ENCODE measurements at places on chromosomes 4 and X.

DNA sequence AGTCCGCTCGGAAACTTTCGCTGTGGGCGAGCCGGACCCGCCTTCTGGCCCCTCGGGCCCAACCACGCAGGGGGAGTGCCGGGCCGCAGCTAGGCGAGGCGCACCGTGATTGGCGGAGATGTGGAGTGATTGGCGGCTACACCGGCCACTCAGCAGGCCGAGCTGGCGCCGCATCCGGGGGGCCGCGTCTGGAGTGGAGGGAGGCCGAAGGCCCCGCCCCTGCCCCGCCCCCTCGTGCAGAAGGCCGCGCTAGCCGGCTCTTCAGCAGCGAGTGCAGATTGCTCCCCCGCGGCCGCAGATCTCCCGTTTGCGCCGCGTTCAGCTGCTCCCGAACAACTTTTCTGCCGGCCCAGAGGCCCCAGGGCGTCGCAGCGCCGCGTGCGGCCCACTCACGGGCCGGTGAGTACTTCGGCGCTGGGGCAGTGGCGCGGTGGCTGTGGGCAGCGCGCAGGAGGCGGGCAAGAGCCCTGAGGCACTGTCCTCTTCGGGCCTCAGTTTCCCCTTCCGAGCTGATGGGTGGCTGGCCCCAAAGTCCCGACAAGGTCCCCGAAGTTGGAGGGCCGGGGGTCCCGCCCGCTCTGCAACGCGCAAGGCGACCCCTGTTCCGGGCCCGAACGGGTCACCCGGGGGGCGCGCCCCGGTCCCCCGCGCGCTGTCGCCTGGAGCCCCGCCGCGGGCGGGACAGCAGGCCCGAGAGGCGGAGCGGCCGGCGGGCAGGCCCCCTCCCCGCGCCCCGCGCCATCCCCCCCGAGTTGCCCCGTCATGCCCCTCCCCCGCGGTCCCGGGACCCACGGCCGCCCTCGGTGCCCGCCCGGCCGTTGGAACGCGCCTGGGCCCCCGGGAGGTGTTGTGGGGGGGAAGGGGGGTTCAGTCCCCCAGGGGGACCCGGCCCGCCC lies at the start of gene WFS1:
Gene WFS1, plus strand, starts transcription at position 235 of the 896 bp plus-strand sequence. CDS start 7,606 bp downstream, outside the sequence.
- peak; percentile 95 for DNase-seq

DNA sequence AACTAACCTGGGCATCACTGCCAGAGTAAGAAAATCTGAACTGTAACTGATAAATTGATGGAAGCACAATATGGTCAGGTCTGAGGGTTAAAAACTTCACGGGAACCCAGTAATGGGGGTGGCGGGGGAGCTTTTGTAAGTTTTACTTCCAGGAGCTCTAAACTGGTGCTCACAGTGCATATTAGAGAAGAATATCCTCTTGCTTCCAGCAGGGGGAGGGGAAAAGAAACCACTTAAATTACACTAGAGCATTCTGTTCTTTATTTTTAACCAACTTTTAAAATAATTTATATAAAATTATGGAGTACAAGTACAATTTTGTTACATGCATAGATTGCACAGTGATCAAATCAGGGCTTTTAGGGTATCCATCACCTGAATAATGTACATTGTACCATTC lies 33.7 kb downstream of the WDR17 start:
- DNase-seq = no peak

GRCh38 chrX:101759000-101759399 lies 99.3 kb upstream of the ARMCX2 start:
- no peak for DNase-seq

DNA sequence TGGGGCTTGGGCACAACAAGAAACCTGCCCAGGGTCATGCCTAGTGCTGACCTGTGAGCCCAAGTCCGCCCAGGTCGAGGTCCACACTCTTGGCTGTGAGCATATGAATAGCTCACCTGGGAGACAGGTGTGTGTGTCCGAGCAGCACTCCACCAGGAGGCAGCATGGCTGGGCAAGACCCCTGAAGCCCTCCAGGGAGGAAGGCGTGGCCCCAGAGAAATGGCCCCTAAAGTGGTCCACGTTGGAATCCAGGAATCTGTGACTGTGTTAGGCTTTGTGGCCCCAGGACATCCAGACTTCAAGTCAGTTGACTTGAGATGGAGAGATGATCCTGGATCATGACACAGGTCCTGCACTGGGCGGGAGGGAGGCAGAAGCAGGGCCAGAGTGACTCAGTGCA lies 138.8 kb downstream of the CPZ start:
- no peak for DNase-seq

GRCh38 chr4:55801498-55801897 lies 18.1 kb upstream of the EXOC1L start:
- DNase-seq = no peak

- no peak for DNase-seq
Observed at GRCh38 chrX:80016182-80016581, 1.6 kb downstream of the TBX22 start.

DNA sequence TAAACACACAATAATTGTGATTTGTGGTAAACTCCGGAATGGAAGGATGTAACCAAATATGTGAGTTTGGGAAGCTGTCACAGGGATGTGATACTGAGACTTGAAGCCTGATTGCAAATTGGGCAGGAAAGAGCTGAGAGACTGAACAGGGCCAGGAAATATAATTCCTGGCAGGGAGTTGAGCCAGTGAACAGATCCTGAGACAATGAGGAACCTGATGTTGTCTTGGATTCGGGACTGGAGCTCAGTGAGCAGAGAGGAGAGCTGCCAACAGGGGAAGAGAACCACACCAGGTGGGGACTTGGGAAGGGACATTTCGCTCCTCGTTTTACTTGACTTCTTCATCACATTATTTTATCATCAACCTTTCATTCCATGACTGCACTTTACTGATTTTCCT lies 386.0 kb downstream of the TLL1 start:
- no peak for DNase-seq

DNA sequence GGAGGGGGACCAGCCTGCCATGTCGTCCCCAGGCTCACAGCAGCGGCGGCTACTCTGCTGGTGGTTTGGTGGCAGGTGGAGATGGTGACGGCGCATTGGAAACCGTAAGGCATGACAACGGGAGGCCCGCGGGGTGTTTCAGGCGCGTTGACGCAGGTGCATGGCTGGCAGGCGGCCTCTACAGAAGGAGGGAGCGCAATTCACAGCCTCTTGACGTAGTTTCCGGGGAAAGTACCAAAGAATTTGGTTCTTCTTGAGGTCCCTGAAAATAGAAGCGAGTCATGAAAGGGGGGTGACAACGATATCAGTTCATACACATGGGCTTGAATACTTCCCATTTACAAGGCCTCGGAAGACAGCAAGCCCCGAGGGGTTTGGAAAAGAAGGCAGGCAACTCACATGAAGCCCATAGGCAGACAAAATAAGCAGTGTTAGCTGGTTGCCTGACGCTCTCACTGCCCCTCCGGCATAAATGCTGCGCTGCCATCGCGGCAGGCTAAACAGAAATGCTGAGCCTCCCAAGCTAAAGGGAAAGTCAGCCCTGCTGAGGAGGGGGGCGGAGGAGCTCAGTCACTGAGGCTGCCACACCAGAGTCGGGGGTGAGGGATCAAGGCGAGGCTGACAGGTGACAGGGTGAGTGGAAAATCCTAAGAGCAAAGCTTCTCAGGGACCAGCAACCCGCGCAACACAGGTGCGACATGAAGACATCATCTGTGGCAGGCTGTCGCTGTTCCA lies 52.3 kb upstream of the PDLIM3 start:
- peak; percentile 51 for DNase-seq

DNA sequence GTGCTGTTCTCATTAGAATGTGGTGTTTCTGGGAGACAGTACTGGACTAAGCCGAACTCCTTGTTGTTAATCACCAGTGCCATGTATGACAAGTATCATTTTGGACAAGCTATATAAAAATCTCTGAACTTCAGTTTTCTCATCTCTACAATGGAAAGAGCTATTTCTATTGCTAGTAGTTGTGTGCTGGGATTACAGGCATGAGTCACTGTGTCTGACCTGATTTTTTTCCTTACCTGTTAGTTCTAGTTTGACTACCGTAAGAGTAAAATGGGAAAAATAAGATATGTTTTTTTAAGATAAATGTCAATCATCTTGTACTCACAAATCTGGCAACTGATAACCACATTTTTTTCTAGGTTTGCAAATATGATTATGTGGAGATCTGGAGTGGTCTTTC lies 192.3 kb downstream of the TLL1 start:
- no peak for DNase-seq

DNA sequence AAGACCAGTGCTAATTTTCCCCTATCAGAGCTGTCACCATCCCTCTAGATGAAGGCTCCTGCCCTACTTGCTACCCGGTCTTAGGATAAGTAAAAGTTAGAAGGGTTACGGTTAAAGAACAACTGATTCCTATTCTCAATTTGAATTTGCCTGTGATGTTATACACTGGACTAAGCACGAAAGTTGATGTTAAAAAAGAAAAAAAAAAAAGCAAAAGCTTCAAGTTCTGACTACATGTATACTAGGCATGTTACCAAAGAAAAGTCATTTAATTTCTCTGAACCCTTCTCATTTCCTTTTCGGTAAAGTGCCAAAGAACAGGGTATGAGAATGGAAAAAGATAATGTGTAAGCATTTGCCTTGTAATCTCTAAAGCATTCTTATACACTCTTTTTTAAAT lies 1.4 kb upstream of the PPID start:
- no peak for DNase-seq

DNA sequence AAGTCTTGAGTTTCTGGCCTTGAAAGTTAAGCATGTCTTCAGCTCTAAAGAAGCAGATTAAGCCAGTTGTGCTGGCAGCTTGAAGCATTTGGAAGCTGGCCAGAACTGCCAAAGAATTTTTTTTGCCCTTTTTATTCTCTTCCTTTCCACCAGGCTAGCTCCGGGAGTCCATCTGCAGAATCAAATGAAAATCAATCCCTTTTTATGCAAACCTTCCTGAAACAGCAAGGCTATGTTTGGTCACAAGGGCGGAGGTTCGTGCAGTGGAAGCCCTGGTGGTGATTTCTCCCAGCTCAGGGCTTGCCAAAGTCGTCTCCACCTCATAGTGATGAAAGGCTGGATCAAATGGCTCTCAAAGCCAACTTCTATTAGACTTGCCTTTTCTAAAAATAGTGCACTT lies 21.6 kb upstream of the C4orf54 start:
- DNase-seq = no peak

GRCh38 chr4:111070390-111070789 lies 447.5 kb upstream of the PITX2 start:
- DNase-seq = no peak

DNA sequence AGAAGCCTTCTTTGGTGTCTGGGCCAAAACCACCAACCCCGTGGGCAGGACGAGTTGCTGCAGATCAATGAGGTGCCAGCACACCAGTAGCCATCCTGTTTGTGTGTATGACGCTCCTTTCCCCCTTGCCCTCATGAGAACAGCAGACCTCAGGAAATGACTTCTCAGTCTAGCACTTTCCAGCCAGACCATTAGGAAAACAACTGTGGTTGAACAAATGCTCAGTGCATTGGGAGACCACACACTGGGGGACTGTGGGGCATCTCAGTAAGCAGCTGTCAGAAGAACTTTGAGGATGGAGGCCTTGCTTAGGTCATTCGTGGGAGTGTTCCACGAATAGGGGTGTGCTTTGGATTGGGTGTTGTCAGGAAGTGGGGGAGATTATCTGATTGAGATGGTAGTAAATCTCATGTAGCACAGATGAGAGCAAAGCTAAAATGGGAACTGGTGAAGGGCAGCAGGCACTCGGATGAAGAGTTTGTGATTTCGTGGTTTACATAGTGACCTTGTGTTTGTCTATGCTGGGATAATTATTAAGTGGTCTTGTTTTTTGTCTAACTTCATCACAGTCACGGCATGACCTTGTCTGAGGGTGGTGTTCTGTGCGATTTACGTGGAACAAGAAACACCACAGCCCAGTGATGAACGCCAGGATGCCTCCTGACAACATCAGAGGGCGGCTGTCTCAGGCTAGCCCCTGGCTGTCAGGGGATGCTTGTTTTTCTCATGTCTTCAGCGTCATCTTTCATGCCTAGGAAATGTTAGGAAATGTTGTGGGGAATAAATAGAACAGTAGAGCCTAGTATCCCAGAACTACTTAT lies 70.1 kb downstream of the USP46 start:
- DNase-seq = no peak

DNA sequence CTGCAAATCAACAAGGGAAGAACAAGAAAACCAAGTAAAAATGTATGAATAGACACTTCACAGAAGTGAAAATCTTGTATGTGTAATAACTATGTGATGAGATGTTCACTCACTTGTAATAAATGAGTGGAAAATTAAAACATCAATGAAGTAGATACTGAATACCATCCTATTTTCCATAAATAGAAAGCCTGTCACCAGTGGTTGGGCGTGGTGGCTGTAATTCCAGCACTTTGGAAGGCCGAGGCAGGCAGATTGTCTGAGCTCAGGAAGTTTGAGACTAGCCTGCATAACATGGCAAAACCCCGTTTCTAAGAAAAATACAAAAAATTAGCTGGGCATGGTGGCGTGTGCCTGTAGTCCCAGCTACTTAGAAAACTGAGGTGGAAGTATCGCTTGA lies 53.5 kb upstream of the SOD3 start:
- no peak for DNase-seq

DNA sequence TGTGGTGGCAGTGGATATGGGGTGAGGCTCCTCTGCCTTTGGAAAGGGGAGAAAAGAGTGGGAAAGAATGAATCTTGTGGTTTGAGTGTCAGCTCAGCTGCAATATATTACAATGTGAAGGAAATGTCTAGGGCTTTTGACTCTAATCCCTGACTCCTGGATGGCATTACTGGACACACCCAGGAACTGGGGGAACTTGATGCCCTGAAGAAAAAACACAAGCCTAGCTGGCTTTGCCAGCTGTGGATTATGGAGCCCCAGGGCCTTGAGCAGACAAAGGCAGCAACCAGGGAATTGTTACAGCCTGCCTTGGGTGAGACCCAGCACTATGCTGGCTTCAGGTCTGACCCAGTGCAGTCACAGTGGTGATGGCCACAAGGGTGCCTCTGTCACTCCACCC lies 57.1 kb upstream of the CYSLTR1 start:
- DNase-seq = no peak

DNA sequence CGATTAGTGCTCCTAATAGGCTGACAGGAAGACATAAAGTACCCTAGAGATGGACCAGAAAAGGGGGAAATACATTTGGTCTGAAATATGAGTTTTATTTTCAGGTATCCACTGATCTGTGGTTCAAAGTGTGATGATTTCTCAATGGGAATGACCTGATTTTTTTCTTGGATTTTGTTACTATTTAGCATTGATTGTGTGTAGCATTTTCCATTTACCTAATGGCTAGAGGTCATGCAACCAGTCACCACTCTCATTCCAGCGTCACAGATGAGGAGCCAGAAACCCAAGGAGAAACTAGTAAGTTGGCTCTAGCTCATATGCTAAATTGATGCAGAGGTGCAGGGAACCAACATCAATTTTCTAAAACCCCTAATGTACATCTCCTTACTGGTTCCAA lies 118.1 kb downstream of the IL1RAPL2 start:
- no peak for DNase-seq

- DNase-seq = no peak
Observed at GRCh38 chrX:2176733-2177132, 324.0 kb downstream of the DHRSX start.

DNA sequence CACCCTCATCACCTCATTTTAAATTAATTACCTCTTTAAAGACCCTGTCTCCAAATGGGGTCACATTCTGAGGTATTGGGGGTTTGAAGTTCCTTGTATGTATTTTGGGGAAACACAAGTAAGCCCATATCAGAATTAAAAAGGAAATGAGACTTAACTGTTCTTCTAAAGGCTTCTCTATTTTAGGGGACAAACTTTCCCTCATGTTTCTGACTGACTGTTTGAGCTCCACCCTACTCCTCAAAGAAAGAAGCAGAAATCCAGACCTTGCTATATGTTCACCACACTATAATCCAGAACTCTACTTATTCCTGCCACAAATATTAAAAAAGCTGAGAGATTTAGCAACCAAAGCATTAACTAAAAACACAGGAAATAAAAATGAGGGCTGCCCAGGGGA lies 258.8 kb downstream of the ARHGAP24 start:
- no peak for DNase-seq

- DNase-seq = no peak
Observed at GRCh38 chr4:29046186-29046585, 1674.0 kb upstream of the PCDH7 start.
